ENCODE measurements at places on chromosomes 2 and 18.

DNA sequence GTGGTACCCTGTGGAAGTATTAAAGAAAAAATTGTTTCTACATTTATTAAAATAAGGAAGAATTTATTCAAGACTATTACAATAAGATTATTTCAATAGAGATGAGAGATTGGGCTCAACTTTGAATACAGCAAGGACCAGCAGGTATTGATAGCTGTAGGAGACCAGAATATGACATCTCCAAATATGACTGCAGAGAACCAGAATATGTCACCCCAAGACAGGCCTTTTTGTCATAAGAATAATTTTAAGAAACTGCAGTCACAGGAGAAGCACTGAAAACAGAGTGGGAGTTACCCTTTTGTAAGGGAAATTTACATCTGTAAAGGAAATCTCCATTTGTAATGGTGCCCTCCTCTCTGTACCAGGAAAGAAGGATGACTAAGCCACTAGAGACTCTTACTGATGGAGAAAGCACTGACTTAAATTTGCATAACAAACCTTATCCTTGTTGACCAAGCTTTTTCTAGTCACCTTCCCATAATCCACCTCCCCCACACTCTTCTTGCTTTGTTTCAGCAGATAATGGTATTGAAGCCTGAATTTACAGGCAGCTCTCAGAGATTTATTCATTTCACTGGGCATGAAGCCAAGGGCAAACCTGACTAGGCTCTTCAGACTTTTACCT lies 145.1 kb upstream of the RMP24 start:
- no peak for DNase-seq

DNA sequence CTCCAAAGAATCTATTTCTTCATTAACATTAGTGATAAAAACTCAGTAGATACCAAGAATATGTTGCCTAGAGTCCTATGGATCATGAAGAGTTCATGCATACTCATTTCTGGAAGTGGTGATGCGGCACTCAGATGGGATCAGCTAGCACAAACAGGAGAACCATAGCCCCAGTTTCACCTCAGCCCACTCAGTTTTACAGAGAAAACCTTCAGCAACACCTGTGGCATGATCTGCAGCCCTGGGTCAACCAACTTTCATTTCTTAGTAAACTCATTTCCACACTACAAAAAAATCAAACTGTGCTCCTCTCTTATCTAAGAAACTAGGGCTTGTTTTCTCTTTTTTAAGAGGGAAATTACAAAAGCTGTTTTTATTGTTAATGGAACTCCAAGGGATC lies 569.4 kb downstream of the CCDC85A start:
- no peak for DNase-seq

- DNase-seq, result no peak
These were observed 250.0 kb upstream of the SLC39A10 start for GRCh38 chr2:195406886-195407603.

GRCh38 chr2:196315388-196316049 lies 144.1 kb upstream of the STK17B start:
- DNase-seq, result peak; percentile 70

DNA sequence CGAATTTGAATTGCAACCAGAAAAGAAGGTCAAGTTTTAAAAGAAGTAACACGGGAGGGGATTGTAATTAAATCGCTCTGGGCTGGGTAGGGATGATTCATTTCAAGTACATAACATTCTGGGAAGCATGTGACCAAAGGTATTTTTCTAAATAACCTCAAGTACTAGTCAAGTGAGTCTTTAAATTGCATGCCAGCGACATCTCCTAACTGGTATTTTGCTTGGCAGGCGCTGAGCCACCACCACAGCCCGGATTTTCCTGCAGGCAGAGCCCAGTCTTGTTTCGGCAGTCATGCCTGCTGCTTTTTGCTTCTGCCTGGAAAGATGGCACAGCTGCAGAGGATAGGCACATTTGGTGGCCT lies 33.7 kb upstream of the NPAS2 start:
- peak; percentile 93 for DNase-seq

GRCh38 chr2:23628926-23629771 lies 244.2 kb downstream of the KLHL29 start:
- DNase-seq, result no peak

- no peak for DNase-seq
These were observed 223.6 kb downstream of the ACTR3 start for GRCh38 chr2:114113518-114113917.

GRCh38 chr2:71530211-71530610 lies 76.8 kb downstream of the DYSF start:
- DNase-seq, result no peak

- no peak for DNase-seq
These were observed 136.0 kb downstream of the CTIF start for GRCh38 chr18:48674758-48675351.

- DNase-seq, result no peak
These were observed 24.7 kb downstream of the PKDCC start for GRCh38 chr2:42072349-42073118.

DNA sequence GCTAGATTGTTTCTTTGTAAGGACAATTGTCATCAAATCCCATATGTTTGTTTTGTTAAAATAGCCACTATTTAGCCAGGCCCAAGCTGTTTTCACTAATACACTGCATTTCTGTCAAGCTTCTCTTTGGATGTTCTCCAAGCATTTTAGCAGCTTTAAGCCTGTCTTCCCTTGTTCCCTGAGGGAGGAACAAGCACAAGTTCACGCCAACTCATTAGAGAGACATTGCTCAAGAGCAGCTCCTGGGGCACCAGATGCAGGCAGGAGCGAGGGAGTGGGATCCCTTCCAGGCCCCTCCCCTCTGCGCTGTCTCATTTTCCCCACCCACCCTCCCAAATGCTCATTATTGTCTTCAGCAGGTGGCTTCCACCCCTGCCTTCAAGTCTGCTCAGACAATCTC lies 32.6 kb upstream of the PPP3R1 start:
- no peak for DNase-seq

- peak; percentile 76 for DNase-seq
These were observed 36.1 kb downstream of the INSIG2 start for GRCh38 chr2:118124288-118124891.

DNA sequence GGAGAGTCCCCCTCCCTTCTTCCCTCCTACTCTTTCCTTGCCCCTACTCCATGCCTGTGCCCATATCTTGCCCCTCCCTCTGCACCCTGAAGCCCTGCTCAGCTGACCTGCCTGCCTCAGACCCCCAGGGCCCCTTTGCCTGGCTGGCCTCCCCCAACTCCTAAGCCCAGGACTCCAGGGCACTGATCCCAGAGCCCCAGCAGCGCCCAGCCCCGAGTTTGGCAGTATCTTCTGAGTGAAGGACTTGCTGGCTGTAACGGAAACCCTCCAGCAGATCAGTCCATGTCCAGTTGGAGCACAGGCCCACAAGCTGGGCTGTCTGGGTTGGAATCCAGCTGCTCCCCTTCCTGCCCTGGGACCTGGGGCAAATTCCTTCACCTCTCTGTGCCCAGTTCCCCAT lies 46.0 kb downstream of the MCFD2 start:
- no peak for DNase-seq

GRCh38 chr18:60189856-60190255 lies 182.7 kb downstream of the MC4R start:
- no peak for DNase-seq

DNA sequence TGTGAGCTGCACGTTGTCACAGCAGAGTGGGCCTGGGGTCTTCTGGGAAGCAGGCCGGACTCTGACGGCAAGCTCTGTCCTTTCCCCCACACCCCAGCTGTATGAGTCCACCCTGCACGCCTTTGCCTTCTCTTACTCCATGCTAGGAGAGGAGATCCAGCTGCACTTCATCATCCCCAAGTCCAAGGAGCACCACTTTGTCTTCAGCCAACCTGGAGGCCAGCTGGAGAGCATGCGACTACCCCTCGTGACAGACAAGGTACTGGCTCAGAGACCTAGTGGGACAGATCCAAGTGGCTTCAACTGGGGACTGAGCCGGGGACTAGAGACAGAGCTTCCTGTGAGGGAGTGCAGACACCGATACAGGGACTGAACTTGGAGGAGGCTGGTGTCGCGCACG lies 40.1 kb downstream of the NTSR2 start:
- no peak for DNase-seq

GRCh38 chr2:171902840-171903420 lies 8.9 kb upstream of the SLC25A12 start:
- no peak for DNase-seq

- DNase-seq, result peak; percentile 28
These were observed 49.7 kb upstream of the ZNF516 start for GRCh38 chr18:76544511-76545345.

GRCh38 chr2:169664600-169664977 lies 29.6 kb downstream of the CFAP210 start:
- no peak for DNase-seq

All from kidney tubule cell (primary cell).